ENCODE measurements at places on chromosomes 1 and 21.

DNA sequence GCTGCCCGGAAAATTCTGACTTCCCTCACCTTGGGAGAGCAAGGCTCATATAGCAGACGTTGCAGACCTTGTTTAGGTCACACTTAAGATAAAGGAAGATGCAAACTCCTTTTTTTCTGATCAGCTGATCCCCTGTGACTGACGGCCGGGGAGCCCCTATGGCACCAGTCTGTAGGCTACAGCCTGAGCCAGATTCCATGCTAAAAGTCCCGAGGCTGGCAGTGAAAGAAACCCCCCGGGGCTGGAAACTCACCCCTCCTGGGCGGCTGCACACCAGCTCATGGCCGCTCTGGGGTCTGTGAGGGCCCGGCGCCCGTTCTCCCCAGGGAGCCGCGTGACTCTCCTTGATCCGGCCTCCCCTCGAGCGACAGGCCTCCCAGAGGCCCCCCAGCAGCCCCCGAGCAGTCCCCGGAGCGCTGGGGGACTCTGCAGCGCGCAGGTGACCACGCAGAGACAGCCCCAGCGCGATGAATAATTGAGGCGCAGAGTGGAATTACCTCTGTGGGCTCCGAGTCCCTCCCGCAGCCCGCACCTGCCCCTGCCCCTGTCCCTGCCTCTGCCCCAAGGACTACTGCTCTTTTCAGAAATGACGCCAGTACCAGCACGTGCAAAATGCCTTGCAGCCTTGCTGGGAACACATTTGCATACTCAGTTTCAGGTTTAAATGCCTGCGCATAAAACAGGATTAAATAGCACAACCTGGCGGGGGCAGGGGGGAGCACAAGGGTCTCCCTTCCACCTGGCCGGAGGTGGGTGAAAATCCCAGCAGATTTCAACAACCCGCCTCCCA is 62.6 kb upstream of the CLDN14 start:
- DNase-seq: no peak

GRCh38 chr1:184951788-184952187 is 22.5 kb downstream of the NIBAN1 start:
- no peak for DNase-seq

DNA sequence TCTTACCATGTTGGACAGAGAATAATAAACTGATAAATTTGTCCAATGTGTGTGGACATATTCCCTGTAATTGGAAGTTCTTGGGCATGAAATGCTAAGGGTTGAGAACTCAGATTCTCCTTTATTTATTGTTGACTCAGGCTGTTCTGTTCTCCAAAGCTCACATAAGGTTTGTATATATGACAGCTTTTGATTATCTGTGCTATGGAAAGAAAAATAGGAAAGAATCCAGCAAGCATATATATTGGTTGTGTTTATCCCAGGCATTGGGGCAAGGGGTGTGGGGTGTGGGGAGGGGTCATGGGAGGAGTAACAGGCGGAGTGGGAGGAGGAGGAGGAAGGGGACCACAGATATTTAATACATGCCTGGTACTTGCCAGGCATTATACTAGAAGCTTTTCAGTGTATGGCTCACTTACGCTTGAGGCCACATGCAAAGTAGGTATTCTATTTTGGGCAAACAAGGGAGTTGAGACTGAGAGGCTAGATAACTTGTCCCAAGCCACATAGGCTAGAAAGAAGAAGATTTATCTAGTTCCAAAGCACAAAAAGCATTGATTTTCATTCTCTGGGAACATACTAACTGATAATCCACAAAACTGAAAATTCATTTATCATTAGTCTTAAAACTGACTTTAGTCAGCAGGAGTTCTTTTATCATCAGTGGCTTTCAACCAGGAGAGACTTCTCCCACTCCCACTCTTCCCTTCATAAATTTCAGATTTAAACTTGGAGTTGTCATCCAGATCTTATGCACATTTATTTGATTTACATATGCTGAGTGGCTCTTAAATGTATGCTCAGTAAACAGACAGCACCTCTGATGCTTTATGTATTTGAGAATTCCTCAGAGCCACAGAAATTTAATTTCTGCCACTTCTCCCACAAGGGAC is 27.2 kb downstream of the NGF start:
- DNase-seq: no peak

- no peak for DNase-seq
Observed at GRCh38 chr21:38254970-38255369, 1.8 kb upstream of the KCNJ15 start.

GRCh38 chr1:155485222-155485621 is 77.4 kb downstream of the ASH1L start:
- DNase-seq: no peak

DNA sequence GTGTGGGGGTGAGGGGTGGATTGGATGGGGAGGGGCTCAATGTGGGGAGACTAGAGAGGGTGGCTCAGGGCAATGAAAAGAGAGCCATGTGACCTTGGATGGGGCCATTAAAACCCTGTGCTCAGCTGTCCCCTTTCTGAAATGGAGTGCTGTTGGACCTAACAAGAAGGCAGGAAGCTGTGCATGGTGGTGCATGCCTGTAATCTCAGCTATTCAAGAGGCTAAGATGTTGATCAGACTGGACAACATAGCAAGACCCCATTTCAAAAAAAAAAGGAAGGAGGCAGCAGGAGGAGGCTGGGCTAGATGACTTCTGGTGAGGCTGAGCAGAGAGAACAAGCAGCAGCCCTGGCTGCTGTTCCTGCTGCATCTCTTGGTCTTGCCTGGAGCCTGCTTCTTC is 7.0 kb downstream of the OPRD1 start:
- DNase-seq: no peak
